ENCODE measurements at places on chromosomes 12 and 14.

DNA sequence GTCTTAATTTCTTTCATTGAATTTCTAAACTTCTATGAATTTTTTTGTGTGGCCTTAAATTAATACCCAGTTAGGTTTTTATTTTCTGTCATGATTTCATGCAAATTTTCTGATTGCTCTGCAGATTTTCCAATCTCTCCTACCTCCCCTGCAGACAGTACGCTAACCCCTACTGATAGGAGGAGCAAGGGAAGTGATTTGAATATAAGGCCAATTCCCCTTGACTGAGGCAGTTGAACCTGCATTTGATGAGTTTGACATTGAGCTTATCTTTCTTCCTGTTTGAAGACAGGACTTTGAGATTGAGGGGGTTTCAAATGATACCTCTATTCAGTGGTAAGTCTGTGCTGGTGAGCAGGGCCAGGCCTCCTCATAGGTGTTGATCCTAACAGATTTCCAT is 74.6 kb downstream of the SNAPC1 start:
- no peak for DNase-seq

DNA sequence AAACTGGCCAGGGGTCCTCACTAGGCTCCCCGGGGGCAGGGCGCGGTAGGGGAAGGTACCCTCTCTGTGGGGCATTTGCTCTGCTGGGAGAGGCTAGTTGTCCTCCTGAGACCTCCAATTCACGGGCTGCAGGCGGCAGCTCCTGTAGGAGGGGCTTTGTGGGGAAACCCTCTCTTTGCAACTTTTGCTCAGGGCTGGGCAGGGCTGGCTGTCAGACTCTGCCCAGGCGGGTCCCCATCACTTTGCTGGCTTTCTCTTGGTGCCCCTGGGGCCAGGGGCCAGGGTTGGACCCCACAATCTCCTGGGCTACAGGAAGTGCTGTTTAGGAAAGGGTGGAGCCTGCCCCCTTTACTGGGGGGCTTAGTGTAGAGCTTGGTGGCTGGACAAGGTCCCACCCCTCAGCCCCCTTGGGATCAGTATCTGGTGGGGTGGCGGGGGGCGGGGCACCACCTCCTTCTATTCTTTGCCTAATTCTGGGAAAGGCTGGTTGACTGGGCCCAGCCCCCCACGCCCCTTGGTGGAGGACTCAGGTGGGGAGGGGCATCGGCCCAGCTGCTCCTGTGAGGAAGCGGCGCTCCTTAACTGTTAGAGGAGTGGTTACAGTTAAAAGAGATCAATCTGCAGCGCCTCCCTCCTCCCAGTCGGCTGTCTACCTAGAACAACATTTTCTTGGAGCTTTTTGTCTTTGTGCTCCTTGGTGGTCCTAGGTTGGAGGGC is 918.7 kb downstream of the AACS start:
- DNase-seq, result no peak

DNA sequence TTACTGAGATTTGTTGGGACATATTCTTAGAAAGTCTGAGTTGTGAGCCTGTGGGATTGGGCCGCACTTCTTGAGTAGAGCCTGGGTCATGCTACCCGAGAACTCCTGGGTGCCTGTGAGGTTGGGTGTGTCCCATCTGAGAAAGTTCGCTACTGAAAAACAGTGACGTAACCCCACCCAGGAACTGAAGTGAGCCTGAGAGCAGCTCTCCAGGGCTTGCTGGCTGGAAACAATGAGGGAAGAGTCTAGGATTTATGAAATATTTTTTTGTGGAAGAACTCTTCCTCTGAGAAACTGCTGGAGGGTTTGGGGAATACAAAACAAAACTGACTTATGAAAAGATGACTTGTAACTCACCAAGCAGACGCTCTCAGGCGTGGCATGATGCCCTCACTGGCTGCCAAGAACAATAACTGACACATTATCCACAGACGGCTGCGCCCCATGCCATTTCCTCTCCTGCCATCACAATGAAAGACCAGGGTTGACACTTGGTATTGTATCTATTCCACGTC is 69.2 kb downstream of the RASSF3 start:
- DNase-seq, result no peak

GRCh38 chr14:24232645-24233537 is at the start of gene GMPR2:
TSS of gene GMPR2 (plus strand) at chr14:24232929. CDS start at chr14:24233254, 325 bp downstream.
- no peak for DNase-seq

- DNase-seq, result no peak
Observed at GRCh38 chr12:65306366-65307168, 28.1 kb downstream of the MSRB3 start.

- DNase-seq, result no peak
Observed at GRCh38 chr12:116520801-116521471, 38.2 kb upstream of the MAP1LC3B2 start.

- no peak for DNase-seq
Observed at GRCh38 chr14:91866511-91867295, 633 bp downstream of the TC2N start.

DNA sequence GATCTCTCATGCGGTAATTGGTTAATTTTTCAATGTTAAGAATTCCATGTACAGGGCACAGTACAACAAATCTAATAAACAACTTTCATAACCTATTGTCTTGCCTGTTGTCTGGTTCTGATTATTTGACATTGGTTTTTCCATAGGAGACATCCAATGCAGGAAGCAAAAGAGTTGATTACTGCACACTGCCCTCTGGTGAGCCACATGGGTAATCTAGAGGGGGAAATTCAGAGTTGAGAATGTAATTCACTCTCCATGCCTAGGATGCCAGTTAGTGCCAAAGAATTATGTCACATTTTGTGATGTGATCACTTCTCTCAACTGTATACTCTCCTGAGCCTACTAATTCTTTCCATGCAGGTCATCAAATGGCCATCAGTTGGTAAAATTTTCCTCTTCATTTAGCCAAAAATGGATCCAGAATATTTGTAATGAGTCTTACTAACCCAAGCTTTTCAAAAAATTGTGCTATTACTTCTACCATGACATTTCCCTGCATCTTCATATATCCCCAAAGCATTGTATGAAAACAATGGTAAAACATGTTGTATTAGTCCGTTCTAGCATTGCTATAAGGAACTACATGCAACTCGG is 17.7 kb upstream of the CCDC91 start:
- no peak for DNase-seq

GRCh38 chr12:104643093-104643818 is 186.5 kb downstream of the CHST11 start:
- no peak for DNase-seq

DNA sequence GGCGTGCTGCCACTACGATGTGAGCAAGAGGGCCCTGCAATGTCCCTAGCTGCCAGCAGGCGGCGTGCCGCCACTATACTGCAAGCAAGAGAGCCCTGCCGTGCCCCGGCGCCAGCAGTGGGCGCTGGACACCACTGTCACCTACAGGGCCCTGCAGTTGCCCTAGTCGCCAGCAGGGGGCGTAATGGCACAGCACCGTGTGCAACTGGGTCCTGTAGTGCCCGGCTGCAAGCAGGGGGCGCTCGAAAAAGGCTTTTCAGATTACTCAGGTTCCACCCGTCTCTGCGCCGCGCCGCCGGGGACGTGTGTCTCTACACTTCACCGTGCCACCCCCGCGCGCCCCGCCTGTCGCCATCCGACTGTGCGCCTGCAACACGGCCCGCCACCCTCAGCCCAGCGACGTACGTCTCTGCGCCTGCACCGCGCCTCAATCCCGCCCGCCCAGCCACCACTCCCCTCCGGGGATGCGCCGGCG is 1356.9 kb downstream of the TMEM121 start:
- DNase-seq, result no peak

DNA sequence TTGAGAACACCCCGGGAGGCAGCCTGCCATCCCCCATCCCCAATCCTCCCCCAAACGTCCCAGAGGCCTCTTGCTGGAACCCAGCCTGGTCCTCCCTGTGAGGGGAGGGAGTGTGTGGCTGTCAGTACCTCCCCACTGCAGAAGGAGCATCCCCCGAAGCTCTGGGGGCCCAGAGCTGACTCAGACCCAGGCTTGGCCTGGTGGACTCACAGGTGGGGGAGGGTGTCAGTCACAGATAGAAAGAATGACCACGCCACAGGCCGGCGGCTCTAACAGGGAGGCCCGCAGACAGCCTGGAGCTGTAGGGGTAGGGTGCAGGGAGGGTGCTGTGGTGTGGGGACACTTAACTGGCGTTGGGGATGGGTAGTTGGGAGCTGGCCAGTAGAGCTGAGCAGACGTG is 5.3 kb downstream of the HHIPL1 start:
- DNase-seq, result no peak

DNA sequence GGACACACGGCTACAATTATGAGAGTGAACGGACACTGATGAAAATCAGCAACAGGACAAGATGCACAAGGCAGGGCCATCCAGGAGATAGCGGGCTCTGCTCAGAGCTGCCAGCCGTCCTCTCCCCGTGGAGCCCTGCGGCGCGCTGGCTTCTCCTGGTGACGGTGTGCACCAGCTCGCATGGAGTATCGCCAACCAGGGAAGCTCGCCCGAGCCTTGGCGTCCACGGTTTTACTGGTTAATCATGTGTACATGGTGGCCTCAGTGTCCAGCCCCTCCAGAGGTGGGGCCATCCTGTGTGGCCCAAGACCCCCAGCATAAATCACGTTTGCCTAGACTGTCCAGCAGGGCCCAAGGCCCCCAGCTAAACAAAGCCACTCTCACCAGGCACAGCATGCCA is 31.2 kb upstream of the DYNC1H1 start:
- no peak for DNase-seq

GRCh38 chr12:30925607-30926242 is 823 bp upstream of the TSPAN11 start:
- no peak for DNase-seq

DNA sequence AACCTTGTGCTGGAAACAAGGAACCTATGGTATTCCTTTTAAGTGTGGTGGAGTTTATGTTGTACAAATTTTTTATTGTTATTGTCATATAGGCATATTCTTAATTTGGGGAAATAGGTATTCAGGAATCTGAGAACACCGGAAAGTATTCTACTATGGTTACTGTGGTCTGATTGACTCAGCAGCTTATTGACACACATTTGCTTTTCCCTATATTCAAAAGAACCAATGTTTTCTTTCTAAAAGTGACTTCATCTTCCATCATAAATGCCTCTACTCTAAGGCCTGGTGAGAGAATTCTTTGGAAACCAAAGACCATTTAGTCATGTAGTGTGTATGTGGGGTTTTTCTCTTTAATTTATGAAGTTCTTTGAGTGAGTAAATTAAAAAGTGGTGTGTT is 474.8 kb downstream of the TMTC2 start:
- no peak for DNase-seq

DNA sequence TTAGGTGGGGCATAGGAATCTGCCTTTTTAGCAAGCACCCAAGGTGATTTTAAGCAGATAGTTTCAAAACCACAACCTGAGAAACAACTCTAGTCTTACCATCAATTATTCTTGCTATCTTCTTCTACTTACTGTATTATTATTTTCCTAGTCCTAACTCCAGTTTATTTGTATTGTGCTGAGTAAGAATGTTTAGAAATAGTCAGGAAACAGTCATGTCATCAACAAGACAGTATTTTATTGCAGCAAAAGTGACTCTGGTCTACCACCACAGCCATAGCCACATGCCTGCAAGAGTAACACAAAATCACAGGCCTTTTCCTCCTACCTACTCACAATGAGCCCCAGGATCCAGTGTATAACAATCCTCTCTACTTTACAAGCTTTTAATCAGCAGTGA is 46.3 kb upstream of the FLRT2 start:
- DNase-seq, result no peak

DNA sequence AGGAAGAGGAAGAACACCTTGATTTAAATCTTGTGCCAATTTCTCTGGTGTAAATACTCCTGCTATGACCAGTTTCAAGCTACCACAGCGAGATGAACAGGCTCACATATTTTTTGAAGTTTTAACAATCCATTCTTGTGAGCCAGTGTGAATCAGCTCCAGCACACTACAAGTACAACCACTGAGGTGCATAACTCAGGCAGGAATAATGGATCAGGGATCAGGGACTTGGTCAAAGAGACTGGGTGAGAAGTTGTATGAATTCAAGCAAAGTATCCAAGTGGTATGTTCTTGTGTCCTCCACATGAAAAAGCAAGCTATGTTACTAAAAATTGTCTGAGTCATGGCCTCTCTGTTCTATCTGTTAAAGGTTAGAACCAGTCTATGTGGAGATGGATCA is 35.2 kb upstream of the KITLG start:
- DNase-seq, result no peak

- DNase-seq, result no peak
Observed at GRCh38 chr12:32906399-32907165, 10.0 kb upstream of the PKP2 start.

GRCh38 chr14:68177728-68178127 is 358.1 kb downstream of the RAD51B start:
- DNase-seq, result no peak

- DNase-seq, result peak; percentile 81
Observed at GRCh38 chr14:23620177-23620702, 15.9 kb upstream of the DHRS2 start.

- DNase-seq, result no peak
Observed at GRCh38 chr12:68919581-68920239, 13.3 kb downstream of the CPM start.

GRCh38 chr12:20423557-20423956 is 55.2 kb downstream of the PDE3A start:
- no peak for DNase-seq

DNA sequence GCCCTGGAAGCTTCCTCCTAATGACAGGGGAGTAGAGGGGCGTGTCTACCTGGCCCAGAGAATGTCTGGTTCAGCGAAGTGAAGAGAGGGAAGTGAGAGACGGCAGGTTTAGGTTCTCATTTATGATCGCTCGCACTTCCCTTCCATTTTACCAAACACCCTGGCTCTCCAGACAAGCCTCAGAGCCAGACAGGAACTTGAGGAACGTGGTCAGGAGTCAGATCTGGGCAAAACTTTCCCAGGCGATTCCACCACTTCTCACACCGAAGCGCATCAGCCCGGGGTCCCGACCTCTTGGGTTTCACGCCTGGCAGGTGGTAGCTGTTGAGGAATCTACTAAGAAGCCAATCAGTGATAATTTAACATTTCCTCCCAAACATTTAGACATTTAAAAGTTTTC is 21.3 kb downstream of the ACTN1 start:
- no peak for DNase-seq

GRCh38 chr14:22300646-22301045 is 288.4 kb downstream of the DAD1 start:
- DNase-seq, result no peak

DNA sequence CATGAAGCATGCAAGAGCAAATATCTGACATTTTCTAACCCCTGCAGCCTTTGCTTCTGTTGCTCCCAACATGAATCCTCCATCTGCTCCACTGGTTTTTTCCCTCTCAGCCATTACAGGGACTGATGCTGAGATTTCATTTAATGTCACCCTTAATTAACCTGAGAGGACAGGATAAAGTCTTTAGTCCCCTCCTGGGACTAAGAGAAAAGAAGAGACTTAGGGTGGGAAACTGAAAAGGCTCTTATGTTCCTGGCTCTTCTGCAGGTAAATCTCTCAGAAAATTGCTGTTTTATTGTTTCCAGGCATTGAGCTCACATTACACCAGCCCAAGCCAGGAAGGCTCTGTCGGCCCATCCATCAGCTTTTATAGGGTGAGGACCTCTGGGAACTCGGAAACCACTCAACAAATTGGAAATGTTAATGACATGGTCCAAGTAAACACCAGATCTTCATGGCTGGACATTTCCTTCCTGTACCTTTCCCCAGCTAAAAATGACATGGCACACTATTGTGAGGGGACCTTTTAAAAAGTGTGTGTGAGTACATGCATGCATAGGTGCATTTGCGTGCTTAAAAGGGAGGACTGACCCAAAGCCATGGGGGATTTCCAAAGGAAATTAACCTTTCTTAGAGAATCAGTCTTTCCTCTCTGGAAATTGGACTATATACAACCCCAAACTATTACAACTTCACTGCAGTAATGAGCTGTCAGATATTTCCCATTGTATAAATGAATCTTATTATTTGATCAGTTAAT is 408.1 kb upstream of the TMTC1 start:
- DNase-seq, result no peak

GRCh38 chr12:132633398-132633797 is 14.8 kb downstream of the P2RX2 start:
- DNase-seq, result no peak

All from esophagus muscularis mucosa (tissue), 4 donors.